ENCODE measurements at places on chromosomes 2 and 18.

DNA sequence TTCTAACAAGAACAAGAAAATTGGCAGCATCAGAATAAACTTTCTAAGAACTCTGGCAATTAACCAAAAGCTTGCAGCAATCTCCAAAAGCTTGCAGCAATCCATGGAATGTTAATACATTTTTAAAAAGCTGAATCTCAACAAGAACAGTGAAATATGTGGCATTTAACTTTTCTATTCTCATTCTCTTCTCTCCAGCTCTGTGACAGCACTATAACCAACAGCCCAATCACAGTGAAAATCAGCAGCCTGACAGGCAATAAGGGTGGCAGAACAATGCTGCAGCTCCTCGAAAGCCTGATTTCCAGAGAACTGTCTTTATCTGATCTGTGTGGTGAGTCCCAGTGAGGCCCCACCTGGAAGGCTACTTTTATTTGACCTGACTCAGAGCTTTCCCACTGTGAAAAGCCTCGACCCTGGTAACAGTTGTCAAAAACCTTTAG, 60.0 kb downstream of the TMEM131 start:
- no peak for DNase-seq

- DNase-seq = no peak
These were observed 121.5 kb upstream of the CTAGE1 start for GRCh38 chr18:22539051-22539765.

- peak; percentile 36 for DNase-seq
These were observed 248.9 kb downstream of the TDRD15 start for GRCh38 chr2:21372654-21373053.

GRCh38 chr2:216429428-216429827, 17.1 kb downstream of the SMARCAL1 start:
- no peak for DNase-seq

GRCh38 chr2:20370191-20370590, 19.5 kb upstream of the PUM2 start:
- DNase-seq = no peak

- no peak for DNase-seq
These were observed 37.5 kb downstream of the DDX1 start for GRCh38 chr2:15628899-15629855.

GRCh38 chr2:204972606-204973336, 427.5 kb downstream of the PARD3B start:
- DNase-seq = no peak

DNA sequence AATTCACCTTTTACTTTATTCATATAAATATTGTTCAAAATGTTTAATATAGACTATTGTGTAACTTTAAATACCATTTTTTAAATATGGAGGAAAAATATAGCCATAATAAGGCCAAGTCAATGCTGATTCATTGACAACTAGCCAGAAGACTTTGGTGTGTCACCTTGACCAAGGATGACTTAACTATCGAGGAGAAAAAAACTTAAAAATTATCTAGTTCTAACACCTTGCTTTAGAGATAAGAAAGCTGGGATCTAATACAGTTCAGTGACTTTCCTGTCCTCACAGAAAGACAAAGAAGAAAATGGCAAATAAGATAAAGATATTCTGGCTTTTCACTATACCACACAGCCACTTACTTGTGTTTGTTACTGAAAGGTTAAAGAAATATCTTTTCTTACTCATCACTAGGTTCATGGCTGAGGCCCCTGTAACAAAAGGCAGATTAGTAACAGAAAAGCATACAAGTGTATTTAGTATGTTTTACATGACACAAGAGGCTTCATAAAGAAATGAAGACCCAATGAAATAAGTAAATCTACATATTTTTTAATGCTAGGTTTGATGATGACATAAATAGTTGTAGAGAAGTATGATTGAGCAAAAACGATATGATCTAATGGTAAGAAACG, 65.9 kb upstream of the LRRTM1 start:
- no peak for DNase-seq

GRCh38 chr2:63818271-63818670, 23.4 kb upstream of the UGP2 start:
- DNase-seq = no peak

DNA sequence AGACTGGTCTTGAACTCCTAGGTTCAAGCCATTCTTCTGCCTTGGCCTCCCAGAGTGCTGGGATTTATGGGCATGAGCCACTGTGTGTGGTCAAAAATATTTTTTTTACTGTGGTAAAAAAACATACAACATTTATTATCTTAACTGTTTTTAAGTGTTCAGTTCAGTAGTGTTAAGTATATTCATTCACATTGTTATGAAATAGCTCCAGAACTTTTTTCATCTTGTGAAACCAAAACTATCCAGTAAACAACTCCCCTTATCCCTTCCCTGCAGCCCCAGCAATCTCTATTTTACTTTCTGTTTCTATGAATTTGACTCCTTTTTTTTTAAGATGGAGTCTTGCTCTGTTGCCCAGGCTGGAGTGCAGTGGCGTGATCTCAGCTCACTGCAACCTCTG, 9.3 kb downstream of the RMC1 start:
- no peak for DNase-seq

GRCh38 chr2:42227491-42227890, 58.3 kb downstream of the EML4 start:
- no peak for DNase-seq

- no peak for DNase-seq
These were observed 13.1 kb upstream of the EPG5 start for GRCh38 chr18:45980229-45980628.

- no peak for DNase-seq
These were observed 43.2 kb downstream of the KCNE4 start for GRCh38 chr2:223095207-223095606.

- no peak for DNase-seq
These were observed 137.9 kb upstream of the ITGA4 start for GRCh38 chr2:181319286-181319685.

GRCh38 chr2:165196411-165196810, 7.4 kb downstream of the SCN3A start:
- no peak for DNase-seq

- DNase-seq = no peak
These were observed 202.6 kb upstream of the TRIB2 start for GRCh38 chr2:12514168-12514567.

GRCh38 chr18:49072940-49073339, 122.2 kb upstream of the SMAD7 start:
- DNase-seq = no peak

DNA sequence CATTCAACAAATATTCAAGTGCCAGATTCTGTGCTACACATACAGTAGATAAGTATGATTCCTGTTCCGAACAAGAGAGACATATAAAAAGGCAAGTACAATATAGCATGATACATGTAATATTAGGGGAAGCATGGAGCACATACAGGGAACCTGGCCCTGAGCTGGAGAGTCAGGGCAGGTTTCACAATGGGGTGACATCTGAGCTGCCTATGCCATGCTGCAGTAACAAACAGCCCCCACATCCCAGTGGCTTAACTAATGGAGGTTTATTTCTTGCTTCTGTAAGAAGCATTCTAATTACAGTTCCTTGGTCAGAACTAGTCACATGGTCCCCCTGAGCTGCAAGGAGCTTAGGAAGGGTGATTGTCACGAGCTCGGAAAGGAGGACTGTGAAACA, 27.3 kb upstream of the TACR1 start:
- no peak for DNase-seq

DNA sequence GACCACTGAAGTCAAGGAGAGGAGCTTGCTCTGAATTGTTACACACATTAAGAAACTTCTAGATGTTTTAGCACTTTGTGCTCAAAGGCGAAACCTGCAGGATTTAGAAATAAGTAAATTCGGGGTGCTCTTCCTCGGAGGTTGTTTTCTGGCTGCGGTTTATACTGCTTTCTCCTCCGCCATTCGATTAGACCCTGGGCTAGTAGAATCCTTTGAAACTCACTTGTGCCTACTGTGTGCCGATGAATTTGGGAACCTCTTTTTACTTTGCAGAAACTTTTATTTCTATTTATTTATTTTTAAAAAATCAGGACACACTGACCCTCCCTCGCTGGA, 3.5 kb downstream of the MEIS1 start:
- no peak for DNase-seq

DNA sequence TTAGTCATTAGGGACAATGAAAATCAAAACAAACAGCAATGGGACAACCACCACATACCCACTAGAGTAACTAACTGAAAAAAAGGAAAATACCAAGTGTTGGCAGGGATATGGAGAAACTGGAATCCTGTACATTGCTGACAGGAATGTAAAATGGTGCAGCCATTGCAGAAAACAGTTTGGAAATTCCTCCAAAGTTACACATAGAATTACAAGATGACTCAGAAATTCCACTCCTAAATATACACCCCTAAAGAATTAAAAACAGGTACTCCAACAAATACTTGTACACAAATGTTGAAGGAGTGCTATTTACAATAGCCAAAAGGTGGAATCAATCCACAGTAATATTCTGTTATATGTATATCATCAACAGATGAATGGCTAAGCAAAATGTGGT, 110.9 kb downstream of the ROCK1 start:
- no peak for DNase-seq

DNA sequence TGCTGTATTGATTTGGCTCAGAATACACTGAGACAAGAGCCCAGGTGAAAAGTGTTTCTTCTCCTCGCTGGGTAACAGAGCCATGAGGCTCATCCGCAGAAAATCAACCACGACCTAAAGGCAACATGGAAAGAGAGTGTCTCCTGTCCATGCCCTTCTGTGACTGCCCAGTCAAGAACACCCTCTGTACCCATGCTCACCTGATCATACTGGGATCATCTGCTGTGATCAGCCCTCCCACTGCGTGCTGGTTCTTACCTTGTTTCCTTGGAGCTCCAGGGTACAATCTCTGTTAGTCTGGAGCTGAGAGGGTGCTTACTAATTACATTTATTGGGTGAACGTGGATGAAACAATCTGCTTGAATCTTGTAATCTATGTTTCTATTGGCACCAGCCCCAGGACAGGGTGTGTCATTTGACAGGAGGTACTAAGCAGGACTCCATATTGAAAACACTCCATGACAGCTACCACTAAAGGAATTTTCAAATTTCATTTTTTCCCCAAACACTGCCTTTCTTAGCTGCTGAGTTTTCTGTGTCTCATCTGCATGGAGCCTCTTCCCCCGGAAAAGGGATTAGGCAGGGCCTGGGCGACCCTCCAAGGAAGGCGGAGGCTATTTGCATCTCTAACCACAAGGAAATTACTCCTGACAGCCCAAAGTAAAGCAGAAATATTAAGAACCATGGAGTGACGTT, 39.7 kb upstream of the GRP start:
- no peak for DNase-seq

DNA sequence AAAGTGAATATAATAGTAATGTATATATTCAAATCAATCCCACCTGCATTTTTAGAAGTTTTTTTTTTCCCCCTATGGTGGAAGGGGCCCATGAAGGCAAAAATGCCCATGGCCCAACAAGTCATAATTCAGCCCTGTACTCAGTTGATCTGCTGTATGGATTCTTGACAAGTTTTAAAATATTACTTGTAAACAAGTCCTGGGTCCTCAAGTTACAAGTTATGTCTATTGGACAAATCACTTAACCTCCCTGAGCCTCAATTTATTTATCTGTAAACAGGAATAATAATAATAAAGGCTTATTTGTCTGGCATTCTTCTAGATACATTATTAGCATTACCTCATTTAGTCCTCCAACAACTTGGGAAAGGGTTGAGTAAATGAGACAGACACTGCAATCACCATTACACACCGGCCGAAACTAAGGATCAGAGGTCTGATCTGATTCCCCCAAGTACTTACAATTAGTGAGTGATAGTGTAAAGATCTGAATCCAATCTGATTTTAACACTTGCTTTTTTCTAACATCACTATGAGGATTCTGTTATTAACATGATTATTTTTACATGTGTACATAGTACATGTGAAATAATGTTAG, 66.1 kb downstream of the PDE1A start:
- no peak for DNase-seq

Data from NCI-H1694 (cell line).